ENCODE measurements at places on chromosomes 13 and 19. TPM values are rescaled to one million over a fixed set of nuclear protein-coding genes. Genes with fewer than 3 reads are reported as not detected.

ODAD3 gene
- under 0.01 TPM for total RNA-seq

ALDH16A1 gene
- total RNA-seq, result 30.3 TPM

ACTMAP gene
- total RNA-seq, result 2.0 TPM

WASF3 gene
- total RNA-seq, result 28.9 TPM

VSIG10L gene
- total RNA-seq, result under 0.01 TPM

IGFL1 gene
- not detected for total RNA-seq

ZNF571 gene
- 5.7 TPM for total RNA-seq

SDHAF1 gene
- total RNA-seq, result 9.8 TPM

FUT1 gene
- 6.9 TPM for total RNA-seq

ZNF850 gene
- 0.97 TPM for total RNA-seq

GZMM gene
- not detected for total RNA-seq

LRP3 gene
- 4.2 TPM for total RNA-seq

COMMD6 gene
- total RNA-seq, result 22.3 TPM

TTC9B gene
- total RNA-seq, result not detected

CEACAM3 gene
- total RNA-seq, result not detected

CACNA1A gene
- total RNA-seq, result 0.16 TPM

ZFR2 gene
- total RNA-seq, result not detected

GAPDHS gene
- total RNA-seq, result not detected

PTPRH gene
- total RNA-seq, result 0.25 TPM

LRRC8E gene
- 1.1 TPM for total RNA-seq

OSCAR gene
- total RNA-seq, result not detected

TNFSF9 gene
- total RNA-seq, result 0.69 TPM

ZNF99 gene
- total RNA-seq, result not detected

WDR87 gene
- total RNA-seq, result not detected

ITGBL1 gene
- total RNA-seq, result 3.2 TPM

ZNF528 gene
- total RNA-seq, result 14.9 TPM

PODNL1 gene
- total RNA-seq, result 0.13 TPM

FAM124A gene
- total RNA-seq, result 4.9 TPM

FREM2 gene
- total RNA-seq, result under 0.01 TPM

KLK4 gene
- not detected for total RNA-seq

TRPC4 gene
- total RNA-seq, result 0.06 TPM

CFD gene
- 1.5 TPM for total RNA-seq

CBARP gene
- 0.81 TPM for total RNA-seq

DHDH gene
- total RNA-seq, result not detected

CFAP97D2 gene
- total RNA-seq, result not detected

POLR1G gene
- total RNA-seq, result 5.8 TPM

SBSN gene
- not detected for total RNA-seq

KCNJ14 gene
- total RNA-seq, result under 0.01 TPM

BTBD2 gene
- total RNA-seq, result 30.8 TPM

LACC1 gene
- 11.1 TPM for total RNA-seq

GPR4 gene
- total RNA-seq, result 4.1 TPM

ZNF443 gene
- 9.0 TPM for total RNA-seq

N4BP2L1 gene
- total RNA-seq, result 8.3 TPM

CERS4 gene
- total RNA-seq, result 17.4 TPM

CPAMD8 gene
- 2.7 TPM for total RNA-seq

DACT3 gene
- total RNA-seq, result 0.13 TPM

COX7A1 gene
- total RNA-seq, result 27.5 TPM

YJU2 gene
- 16.8 TPM for total RNA-seq

MARK4 gene
- 8.1 TPM for total RNA-seq

URAD gene
- not detected for total RNA-seq

TINCR gene
- 0.06 TPM for total RNA-seq

TMEM190 gene
- not detected for total RNA-seq

MKNK2 gene
- 114 TPM for total RNA-seq

SMIM17 gene
- 0.63 TPM for total RNA-seq

CLEC17A gene
- not detected for total RNA-seq

TMEM147 gene
- 52.9 TPM for total RNA-seq

TFDP1 gene
- 63.1 TPM for total RNA-seq
